Hematopoietic multipotent progenitor cell treated with erythropoietin and hydrocortisone succinate and interleukin-3 and kit ligand, for 6 days (in vitro differentiated cells): ENCODE measurements at places on chromosomes 2 and 18.

DNA sequence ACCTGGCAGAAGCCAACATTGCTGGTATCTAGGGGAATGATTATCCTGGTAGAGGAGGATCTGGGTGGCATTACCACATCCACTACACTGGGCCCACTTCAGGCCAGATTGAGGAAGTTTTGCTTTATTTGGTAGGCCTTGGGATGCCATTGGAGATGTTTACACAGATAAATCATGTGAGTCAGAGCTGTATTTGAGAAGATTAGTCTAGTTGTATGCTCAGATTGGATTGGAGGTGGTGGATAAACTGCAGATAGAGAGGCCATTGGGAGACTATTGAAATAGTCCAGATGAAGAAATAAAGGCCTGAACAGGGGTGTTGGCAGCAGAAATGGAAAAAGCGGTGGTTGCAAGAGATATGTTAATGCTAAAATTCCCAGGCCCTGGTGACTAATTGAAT, 81.5 kb downstream of the EFEMP1 start:
- DNase-seq, result no peak

DNA sequence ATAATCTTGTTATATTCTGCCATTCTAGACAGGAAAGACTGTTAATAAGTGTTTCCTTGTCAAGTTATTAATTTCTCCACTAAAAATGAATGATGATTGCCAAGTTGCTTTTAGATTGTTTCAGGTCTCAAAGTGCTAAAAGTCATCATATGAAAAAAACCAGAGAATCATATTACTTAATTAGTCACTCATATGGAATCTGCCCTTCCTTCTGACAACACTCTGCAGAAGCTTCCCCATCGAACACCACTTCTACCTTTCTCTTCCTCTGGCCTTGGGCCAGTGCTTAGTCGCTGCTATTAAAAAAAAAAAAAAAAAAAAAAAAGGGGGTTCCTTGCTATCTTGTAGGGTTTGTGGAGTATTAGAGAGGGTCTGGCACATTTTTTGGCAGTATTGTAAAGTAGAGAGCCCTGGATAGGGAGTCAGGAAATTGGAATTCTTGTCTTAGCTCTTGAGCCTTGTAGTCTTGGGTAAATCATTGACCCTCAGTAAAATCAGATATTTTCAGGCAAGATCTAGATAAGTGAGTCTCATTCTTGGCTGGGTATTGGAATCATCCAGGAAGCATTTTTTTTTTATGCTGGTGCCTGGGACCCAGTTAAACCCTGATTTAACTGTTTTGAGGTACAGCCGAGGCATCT, 141.7 kb upstream of the CCDC68 start:
- no peak for DNase-seq

DNA sequence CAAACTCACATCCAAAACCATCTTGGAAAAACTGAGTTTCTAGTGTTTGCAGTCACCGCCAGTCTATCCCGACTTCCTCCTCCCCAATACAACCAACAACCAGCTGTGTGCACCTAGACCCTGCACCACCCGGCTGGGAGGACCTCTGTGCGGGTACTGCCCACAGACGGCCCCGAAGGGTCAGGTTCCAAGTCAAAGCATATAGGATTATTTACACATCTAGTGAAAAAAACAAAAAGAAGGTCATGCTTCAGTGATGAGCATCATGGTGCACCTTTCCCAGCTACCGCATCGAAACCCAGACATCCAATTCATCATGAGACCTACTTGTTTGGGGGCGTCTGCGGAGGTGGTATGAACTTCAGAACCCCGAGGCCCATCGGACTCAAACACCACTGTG, 124.8 kb downstream of the ZNF516 start:
- DNase-seq, result no peak

GRCh38 chr2:11290211-11290610, 54.2 kb downstream of the ROCK2 start:
- DNase-seq, result no peak

- no peak for DNase-seq
These were observed 160.7 kb upstream of the ZSWIM2 start for GRCh38 chr2:187009483-187010239.
